BJ (cell line): ENCODE measurements at places on chromosomes 6 and 20.

- no peak for DNase-seq
These were observed 69.5 kb downstream of the ESF1 start for GRCh38 chr20:13715171-13715570.

DNA sequence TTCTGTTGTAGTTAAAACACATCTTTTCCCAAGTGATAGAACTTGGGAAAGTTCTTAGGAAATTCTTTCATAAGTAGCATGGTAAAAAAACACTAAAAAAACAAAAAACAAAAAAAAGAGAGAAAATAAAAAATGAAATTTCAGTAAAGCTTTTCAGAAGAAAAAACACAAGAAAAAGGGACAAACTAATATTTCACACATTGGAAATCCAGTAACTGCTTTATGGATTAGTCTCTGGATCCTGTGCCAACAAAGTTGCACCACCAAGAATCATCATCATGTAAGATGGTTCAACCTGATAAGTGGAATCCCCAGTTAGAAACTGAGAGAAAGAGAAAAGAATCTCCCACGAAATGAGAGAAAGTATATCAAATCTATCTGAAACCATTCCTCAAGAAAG, 144.2 kb downstream of the GMDS start:
- DNase-seq: no peak

- DNase-seq: no peak
These were observed 760 bp upstream of the IBTK start for GRCh38 chr6:82248273-82248735.

DNA sequence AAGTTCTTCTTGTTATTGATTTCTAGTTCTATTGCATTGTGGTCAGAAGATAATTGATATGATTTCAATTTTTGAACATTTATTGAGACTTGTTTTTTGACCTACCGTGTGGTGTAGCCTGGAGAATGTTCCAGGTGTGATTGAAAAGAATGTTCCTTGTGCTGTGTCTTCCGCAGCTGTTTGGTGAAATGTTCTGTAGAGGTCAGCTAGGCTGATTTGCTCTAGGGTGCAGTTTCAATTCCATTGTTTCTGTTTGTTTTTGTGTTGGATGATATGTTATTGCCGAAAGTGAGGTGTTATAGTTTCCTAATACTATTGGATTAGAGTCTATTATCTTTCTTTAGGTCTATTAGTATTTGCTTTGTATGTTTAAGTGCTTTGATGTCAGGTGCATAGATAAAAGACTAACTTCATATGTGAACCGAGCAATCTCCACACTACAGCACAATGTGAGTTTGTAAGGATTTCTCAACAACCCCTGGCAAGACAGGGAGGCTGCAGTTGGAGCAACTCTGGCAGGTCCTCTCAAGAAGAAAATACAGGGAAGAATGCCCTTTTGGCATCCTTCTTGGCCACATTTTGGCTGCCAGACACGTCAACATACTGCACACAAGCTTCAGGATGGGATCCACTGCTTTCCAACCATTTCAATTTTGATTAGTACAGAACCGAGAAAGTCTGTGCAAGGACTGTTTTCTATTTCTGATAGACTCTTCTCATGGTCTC, 320.7 kb downstream of the RNF144B start:
- no peak for DNase-seq

GRCh38 chr6:134482593-134483270, 164.8 kb upstream of the SGK1 start:
- no peak for DNase-seq

- no peak for DNase-seq
These were observed 9.1 kb downstream of the EBF4 start for GRCh38 chr20:2701671-2702081.

- DNase-seq: no peak
These were observed 392.9 kb upstream of the IMPG1 start for GRCh38 chr6:76465410-76465809.

GRCh38 chr6:105550955-105551620, 148.2 kb upstream of the PREP start:
- no peak for DNase-seq

DNA sequence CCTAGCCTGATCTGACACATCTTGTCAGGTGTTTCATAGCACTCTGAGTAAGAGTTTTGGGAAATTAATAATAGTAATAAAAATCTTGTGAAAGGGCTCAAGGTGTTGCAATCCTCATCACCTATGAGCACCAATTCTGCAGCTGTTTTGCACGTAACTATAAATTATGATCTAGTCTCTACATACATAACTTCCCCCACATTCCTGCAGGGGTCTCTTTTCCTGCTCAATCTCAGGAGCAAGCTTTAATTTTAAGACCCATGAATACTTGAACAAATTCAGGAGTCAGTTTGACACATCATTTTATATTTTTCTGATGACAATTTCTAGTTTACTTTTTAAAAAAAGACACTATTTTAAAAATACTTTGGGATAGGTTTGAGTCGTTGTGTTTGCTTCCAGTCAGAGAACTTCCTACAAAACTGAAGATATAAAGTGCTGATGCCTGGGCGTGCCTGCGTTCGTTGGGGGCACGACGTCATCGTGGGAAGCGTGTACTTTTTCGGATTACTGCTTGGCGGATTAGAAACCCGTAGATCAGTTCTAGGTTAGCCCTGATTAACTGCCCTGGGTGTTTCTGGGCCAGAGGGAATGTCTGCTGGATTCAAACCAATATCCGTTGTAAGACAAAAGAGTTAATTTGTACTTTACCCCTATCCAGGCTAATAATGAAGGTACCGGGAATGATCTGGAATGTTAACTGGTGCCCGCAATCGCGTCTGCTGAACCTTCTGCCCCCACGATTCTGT, 1.0 kb upstream of the E2F3 start:
- DNase-seq: no peak

GRCh38 chr20:50471231-50471630, 39.0 kb upstream of the PTPN1 start:
- no peak for DNase-seq

DNA sequence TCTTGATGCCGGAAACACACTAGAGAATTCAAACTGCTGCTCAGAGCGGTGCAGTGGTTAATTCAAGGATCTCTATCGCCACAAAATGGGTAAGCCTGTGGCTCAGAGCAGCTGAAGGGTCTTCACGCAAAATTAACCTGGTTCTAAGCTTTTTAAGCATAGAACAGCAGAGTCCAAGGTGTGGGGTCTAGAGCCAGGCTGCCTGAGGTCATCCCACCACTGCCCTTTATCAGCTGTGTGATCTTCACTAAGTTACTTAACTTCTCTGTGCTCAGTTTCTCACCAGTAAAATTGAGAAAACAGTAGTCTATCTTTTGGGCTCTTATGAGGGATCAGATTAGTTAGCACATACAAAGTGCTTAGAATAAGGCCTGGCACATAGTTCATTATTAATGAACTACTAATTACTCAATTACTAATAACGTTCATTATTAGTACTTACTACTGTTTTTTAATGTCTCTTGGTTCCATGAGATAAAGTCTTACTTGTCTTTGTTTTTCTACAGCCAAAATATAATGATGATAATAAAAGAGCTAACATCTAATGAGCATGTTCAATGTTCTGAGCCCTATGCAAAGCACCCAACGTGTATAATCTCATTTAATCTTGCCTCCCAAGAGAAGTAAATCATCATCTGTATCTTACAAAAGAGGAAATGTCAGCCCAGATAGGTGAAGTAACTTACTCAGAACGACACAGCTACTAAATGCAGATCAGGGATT, 92.9 kb downstream of the NFATC2 start:
- DNase-seq: no peak
